ENCODE measurements at places on chromosomes 3 and 15.

GRCh38 chr15:67578020-67578600, 35.6 kb downstream of the MAP2K5 start:
- DNase-seq: no peak

DNA sequence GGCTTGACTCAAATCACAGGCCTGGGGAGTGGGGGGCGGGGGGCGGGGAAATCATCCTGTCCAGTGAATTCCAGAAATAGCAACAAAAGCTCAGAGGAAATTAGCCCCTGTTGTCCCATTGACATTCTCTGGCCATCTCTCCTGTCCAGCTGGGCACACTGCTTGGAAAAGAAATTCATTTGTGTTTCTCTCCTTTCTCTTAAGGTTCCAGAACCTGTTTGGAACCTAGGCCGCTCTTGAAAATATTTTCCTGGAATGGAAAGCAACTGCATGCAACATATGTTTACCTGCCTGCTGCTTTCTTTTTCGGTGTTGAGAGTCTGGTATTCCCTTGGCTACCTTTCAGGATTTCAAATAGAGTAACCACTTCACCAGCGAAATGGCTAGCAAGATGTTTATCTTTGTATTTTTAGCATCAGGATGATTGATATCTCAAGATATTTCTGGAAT, 169.0 kb downstream of the GHSR start:
- peak; percentile 86 for DNase-seq

- no peak for DNase-seq
Measured at GRCh38 chr3:119160361-119160760, 13.0 kb upstream of the UPK1B start.

- DNase-seq: no peak
Measured at GRCh38 chr3:77976079-77976478, 936.2 kb downstream of the ROBO2 start.

- DNase-seq: no peak
Measured at GRCh38 chr15:29970402-29970695, 112.4 kb upstream of the GOLGA8J start.

- DNase-seq: no peak
Measured at GRCh38 chr15:99504823-99505551, 60.8 kb upstream of the MEF2A start.

DNA sequence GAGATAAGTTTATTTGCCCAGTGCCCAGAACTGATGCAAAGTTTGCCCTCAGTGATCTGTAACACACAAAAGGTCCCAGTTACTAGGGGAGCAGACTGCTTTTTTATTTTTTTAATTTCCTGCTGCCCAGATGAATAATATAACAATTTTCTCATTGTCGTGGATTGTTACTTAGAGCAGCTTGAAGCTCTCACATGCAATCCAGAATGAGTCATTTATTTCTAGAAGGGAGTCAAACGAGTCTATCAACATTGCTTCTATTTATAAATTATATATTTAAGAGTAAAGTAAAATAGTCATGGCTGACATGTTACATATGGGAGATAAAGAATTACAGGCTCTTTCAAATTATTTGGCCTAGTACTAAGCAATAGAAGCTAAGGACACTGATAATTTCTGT, 41.3 kb downstream of the MEIS2 start:
- DNase-seq: no peak

DNA sequence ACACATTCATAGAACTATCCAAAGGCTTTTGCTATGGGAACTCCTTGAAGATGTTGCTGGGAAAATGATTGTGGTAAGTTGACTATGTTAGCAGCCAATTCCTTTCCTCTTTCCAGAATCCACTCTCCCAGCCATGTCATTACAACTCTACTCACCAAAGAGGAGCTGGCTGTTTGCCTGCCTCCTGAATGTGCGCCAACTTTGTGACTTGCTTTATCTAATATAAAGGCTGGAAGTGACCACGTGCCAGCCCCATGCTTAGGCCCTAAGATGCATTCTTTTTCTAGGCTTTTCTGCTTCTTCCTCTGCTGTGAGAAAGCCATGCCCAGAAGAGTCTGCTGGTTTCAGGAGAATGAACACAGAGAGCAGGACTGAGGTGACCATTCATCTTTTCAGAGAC, 182.2 kb downstream of the GABRB3 start:
- no peak for DNase-seq

GRCh38 chr3:175179055-175179454, 319.9 kb downstream of the NAALADL2 start:
- no peak for DNase-seq

DNA sequence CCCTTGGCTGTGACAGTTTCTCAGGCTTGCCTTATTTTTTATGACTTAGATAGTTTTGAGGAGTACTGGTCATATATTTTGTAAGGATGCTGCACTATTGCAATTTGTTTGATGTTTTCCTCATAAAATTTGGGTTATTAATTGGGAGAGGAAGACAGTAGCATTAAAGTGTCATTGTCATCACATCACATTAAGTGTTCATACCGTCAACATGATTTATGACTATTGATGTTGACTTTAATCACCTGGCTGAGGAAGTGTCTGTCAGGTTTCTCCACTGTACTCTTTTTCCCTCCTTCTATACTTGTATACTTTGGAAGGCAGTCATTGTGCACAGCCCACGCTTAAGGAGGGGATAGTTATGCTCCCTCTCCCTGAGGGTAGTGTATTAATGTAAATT, 26.9 kb downstream of the TRIM69 start:
- peak; percentile 0 for DNase-seq

DNA sequence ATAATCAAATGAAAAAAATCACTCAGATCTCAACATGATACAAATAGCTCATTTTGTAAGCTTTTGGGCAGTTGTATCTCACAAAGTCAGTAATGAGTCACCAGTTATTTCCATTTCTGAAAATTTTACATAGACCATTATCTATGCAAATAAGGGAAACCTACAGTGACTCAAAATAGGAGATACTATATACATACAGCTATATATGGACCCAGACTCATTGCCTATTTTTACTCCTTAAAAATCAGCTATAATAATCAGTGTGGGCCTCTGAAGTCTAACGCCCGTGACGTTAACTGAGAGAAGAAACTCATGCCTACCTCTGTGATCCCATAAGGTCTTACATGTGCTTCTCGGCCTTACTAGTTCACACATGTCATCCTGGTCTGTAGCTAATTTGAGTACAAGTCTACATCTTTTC, 31.6 kb downstream of the LRIG1 start:
- no peak for DNase-seq

DNA sequence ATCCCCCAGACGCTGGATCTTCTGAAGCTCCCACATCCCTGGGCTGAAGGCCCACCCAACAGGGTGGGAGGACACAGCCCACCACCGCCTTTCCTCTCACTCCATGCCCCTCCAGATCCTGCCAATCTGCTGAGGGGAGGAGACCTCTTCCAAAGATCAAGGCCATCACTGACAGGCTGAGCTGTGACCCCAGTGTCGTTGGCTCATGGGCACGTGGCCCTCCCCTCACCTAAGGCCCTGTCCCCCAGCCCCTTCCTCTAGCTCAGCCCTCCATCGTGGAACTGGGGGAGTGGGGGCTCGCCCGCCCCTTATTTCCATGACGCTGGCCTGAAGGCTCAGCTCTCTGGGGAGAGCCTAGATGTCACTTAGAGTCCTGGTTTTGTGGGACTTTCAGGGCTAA, 10.4 kb downstream of the C3orf18 start:
- no peak for DNase-seq

DNA sequence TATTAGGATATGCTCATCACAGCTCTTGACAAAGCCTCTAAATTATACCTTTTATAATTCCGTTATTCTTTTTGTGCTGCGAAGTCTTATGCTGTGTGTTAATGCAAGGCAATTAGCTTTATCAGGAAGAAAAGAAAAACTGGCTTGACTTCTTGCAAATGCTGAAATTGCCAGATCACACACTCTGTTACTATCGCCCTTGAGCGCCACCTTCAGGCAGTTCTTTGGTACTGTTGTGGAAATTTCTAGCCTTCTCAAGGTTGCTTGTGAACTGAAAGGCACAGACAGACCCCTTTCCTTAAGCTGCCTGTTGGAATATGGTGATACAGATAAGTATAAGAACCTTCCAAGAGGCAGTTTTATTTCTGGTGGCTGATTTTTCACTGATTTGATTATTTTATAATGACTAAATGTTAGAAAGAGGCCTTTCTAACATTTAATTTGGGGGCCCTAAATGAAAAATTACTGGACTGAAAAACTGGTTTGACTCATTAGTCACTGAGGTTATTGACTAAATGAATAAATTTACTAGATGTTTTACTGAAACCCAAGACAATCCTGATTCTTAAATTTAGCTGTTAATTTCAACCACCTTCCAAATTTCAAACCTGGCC, 126.2 kb upstream of the RASGRP1 start:
- peak; percentile 87 for DNase-seq

DNA sequence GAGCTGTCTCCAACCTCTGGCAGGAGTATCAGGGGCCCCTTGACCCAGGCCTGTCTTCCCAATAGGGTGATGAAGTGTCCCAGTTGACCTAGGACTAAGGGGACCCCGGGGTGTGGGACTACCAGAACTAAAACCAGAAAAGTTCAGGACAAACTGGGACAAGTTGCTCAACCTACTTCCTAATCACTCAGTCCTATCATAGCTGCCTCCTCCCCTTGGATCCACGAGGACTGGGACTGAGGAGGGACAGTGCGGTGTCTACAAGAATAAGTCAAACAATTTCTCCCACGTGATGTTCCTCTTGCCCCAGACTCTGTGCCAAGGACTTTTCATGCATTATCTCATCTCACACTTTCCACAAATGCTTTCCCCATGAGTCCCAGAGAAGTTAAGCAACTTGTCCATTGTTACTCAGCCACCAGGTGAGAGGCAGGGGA, 49.4 kb upstream of the SLCO2A1 start:
- no peak for DNase-seq

DNA sequence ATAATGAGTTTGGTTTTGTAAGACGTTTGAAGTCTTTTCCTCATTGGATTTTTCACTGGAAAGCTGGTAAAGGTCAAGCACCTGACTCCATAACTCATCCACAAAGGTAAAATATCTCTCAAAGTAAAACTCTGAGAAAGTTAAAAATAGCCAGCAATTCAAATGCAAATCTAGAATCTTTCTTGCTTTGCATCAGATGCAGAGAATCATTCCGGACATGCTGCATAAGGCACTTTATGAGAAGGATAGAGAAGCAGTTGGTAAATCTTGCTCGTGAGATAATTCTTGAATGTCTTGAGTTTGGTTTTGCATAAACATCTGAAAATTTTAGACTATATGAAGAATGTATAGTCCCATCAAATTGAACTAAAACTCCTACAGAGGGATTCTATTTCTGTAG, 9.1 kb downstream of the KCNMB2 start:
- no peak for DNase-seq

DNA sequence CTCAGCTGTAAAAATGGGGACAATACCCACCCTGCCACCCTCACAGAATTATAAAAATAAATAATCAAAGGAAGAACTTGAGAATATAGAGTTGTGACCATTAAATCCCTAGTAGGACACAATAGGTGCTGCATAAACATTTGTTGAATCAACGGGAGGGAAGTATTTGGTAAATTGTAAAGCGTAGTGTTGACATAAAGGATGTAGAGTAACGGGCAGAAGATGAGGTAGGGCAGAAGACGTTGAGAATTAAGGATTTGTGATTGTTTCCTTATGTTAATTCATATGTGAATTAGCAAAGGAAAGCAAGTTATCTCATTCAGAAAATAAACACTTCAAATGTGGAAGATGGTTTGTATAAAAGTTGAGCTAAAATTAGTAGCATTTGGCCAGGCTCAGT, 7.1 kb downstream of the RAMAC start:
- no peak for DNase-seq

DNA sequence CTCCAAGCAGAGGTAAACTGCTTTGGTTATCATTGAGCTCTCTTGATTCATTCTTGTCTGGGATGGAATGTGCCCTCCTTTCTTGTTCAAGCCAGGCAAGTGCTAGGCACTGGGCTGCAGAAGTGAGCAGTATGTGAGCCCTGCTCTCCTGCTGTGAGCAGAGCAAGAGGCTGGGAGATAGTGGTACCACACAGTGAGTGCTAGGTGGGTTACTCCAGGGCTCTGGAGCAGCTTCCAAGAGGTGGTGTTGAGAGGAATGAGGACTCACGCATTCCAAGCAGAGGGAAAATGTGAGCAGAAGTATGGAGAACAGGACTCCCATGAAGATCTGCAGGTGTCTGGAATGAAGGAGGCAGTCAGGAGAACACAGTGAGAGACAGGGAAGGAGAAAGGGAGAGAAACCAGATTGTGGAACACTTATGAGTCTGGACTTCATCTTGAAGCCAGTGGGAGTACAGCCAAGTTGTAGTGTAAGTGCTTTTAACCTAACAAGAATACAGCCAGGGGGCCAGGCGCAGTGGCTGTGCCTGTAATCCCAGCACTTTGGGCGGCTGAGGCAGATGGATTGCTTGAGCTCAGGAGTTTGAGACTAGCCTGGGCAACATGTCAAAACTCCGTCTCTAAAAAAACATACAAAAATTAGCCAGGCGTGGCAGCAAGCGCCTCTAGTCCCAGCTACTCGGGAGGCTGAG, 199.9 kb upstream of the CTDSPL start:
- no peak for DNase-seq

- no peak for DNase-seq
Measured at GRCh38 chr3:10835406-10835805, 19.4 kb downstream of the SLC6A11 start.

DNA sequence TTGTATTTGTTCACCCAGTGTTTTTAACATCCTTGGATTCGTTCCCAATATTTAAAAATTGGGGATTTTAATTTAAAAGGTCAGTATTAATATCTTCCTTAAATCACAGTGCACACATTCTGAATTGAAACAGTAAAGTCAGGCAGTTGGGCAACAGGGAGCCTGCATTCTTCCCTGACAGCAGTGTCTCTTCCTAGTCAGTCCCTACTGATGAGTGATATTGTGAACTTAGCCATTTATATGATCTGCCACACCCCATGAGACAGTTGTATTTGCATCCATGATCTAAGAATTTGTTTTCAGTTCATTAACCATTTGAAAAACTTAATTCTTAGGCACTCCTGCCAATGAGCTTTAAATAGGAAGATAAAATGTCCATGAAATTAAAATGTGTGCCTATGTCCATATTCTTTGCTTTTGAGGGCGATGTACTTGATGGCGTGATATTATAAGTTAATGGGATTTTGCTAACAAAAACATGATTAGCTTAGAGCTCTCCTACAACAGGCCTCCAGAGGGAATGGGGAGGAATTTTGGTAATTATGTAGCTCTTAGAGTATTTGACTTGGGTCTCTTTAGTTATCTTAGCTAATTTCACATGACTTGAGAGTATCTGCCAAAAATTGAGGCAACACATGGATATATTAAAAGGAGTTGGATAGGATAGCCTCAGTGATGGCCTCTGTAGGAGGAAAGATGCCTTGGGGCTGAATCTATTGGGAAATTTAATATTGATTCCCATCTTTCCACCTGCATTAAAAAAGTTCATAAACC, 219.3 kb downstream of the PTPRG start:
- no peak for DNase-seq

- no peak for DNase-seq
Measured at GRCh38 chr3:177314897-177315296, 117.6 kb upstream of the TBL1XR1 start.

Measured in NCI-H1105 treated with DMSO at 0.1 percent for 48 hours (cell line).